ENCODE measurements at places on chromosomes 4 and X.

DNA sequence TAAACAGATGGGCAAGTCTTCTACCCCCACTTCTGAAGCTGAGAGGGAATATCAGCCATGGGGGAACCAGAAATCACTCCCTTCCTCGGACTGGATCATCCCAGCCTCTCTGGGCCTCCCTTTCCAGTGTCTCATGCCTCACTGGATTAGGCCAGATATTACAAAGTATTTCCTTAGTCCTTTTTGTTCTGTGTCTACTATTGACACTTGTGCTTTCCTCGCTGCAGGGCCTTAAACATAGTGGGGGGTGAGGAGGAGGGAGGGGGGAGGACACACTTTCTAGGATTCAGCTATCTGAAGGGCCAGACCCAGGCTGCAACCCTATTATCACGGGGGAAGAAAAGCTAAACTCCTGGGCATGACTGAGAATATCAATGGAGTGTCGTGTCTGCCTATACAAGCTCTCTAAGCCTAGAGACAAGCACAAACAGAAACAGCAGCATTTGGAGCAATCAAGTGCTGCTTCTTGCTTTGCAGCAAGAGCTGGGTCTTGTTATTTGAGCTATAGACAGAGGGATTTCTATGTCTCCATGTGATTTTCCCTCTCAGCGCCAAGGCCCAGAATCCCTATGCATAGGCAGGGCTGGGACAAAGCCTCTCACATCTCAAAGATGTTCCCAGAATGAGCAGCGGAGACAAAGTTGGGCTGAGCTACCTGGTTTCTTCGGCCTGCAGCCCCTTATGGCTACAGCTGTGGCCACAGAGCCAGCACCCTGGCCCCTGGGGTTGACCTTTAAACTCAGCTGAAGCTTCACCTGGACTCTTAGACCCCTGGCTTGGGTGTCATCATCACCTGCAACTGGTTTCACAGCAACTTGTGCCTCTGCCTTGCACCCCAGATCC is 20.2 kb downstream of the PJA1 start:
- no peaks in the 10 kb centered on the region for H3K4me1 ChIP-seq
- H3K36me3 ChIP-seq, result no peaks in the 10 kb centered on the region
- H3K27ac ChIP-seq, result no peak overlapping the region
- no peak for DNase-seq
- no peak overlapping the region for H3K4me3 ChIP-seq
- H3K27me3 ChIP-seq, result no peaks in the 10 kb centered on the region

- no peak overlapping the region for H3K27ac ChIP-seq
- no peaks in the 10 kb centered on the region for H3K27me3 ChIP-seq
- H3K4me1 ChIP-seq, result no peaks in the 10 kb centered on the region
- H3K36me3 ChIP-seq, result no peaks in the 10 kb centered on the region
- no peak overlapping the region for H3K4me3 ChIP-seq
- no peak for DNase-seq
Measured at GRCh38 chr4:117357437-117357836, 272.1 kb upstream of the TRAM1L1 start.

- DNase-seq, result no peak
- no peaks in the 10 kb centered on the region for H3K4me1 ChIP-seq
- H3K36me3 ChIP-seq, result no peaks in the 10 kb centered on the region
Measured at GRCh38 chr4:20028645-20029044, 223.1 kb upstream of the SLIT2 start.

- H3K36me3 ChIP-seq, result peaks cover 40% of the 10 kb centered on the region
- H3K4me1 ChIP-seq, result peaks cover 27% of the 10 kb centered on the region
- no peak for DNase-seq
- H3K27me3 ChIP-seq, result no peaks in the 10 kb centered on the region
- H3K27ac ChIP-seq, result peak overlapping the region; percentile 99
Measured at GRCh38 chrX:71367396-71367795, 1.2 kb downstream of the TAF1 start.

DNA sequence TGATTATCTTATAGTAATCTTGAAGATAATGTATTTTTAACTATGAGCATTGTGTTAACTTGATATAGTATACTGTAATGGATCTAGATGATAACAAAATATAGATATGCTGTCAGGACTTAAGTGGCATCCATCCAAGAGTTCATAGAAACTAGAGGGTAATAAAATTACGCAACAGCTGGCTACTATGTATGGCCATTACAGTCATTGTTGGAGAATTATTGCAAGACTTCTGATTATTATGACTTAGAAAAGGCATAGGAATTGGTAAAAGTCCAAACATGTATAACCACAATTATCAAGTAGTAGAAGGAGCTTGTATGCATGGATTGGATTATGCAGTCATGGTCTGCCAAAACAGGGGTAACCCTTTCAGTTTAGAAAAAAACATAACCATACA is 9.5 kb downstream of the OGT start:
- peaks cover 64% of the 10 kb centered on the region for H3K36me3 ChIP-seq
- no peaks in the 10 kb centered on the region for H3K27me3 ChIP-seq
- no peak for DNase-seq
- H3K4me1 ChIP-seq, result peaks cover 58% of the 10 kb centered on the region
- peak overlapping the region; percentile 76 for H3K27ac ChIP-seq

DNA sequence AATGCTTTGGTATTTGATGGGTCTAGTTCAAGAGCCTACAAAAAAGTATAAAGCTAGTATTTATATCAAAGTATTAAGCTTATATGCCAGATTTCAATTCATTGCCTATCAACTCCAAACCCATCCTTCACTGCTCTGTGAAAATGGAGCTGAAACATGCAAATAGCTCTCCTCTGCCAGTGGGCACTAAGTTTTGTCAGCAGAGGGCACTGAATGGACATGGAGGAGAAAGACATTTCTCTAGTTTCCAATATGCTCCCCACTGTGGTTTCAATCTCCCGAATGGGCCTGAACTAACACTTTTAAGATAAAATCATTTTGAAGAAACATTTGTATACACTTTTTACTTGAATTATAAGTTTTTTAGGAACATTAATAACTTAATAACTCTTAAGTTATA is 12.4 kb downstream of the PPID start:
- no peak for DNase-seq
- H3K27ac ChIP-seq, result no peak overlapping the region
- no peak overlapping the region for H3K4me3 ChIP-seq

DNA sequence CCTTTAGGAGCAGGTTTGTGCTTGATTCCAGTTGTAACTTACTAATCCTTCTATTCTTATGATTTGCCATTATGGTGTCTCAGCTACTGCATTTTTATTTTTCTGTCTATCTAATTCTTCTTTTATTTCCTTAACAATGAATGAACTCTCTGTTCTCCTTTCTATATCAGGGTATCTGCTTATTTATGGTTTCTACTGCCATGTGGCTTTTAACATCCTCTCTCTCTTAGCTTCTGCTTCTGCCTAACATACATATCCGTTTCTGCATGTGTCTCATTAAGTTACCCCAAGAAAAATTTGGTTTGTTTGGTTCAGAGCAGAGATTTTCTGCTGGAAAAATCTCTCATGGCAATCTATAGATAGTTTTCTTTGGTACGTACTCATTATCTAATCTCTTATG is 614.4 kb downstream of the RPA4 start:
- DNase-seq, result no peak
- H3K4me3 ChIP-seq, result no peak overlapping the region
- peak overlapping the region; percentile 68 for H3K27ac ChIP-seq
- no peaks in the 10 kb centered on the region for H3K36me3 ChIP-seq

DNA sequence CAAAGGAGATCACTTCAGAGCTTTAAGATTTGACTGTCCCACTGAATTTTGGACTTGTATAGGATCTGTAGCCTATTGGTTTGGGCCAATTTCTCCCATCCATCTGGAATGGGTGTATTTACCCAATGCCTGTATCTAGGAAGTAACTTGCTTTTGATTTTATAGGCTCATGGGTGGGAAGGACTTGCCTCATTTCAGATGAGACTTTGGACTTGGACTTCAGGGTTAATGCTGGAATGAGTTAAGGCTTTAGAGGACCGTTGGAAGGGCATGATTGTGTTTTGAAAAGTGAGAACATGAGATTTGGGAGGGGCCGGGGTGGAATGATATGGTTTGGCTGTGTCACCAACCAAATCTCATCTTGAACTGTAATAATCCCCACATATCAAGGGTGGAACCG is 73.8 kb downstream of the ZNF518B start:
- no peak overlapping the region for H3K27ac ChIP-seq
- H3K4me1 ChIP-seq, result no peaks in the 10 kb centered on the region
- H3K27me3 ChIP-seq, result peaks cover 3% of the 10 kb centered on the region
- H3K36me3 ChIP-seq, result no peaks in the 10 kb centered on the region
- no peak overlapping the region for H3K4me3 ChIP-seq

DNA sequence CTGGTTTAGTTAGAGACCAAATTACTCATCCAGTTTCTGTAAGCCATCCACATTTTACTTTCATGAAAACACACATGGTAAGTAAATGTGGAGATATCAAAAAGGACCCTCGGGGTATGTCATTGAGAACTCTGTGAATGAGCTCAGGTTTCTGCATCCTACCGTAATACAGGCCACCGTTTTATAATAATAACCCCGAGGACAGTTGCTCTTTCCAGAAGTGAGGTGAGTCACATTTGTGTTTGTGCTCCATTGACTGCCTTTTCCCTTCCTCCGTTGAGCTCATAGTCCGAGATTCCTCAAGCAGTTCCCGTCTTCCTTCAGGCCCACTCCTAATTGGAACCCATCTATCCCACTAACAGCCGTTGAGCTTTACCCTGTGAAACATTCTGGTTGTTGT is 95.3 kb downstream of the GRID2 start:
- no peak overlapping the region for H3K4me3 ChIP-seq
- H3K4me1 ChIP-seq, result no peaks in the 10 kb centered on the region
- no peak for DNase-seq

- no peaks in the 10 kb centered on the region for H3K36me3 ChIP-seq
- H3K4me3 ChIP-seq, result no peak overlapping the region
- H3K27me3 ChIP-seq, result no peaks in the 10 kb centered on the region
- H3K4me1 ChIP-seq, result no peaks in the 10 kb centered on the region
- no peak overlapping the region for H3K27ac ChIP-seq
Measured at GRCh38 chrX:48025561-48025960, 18.8 kb downstream of the SPACA5 start.

- no peak overlapping the region for H3K27ac ChIP-seq
- no peak for DNase-seq
- H3K4me1 ChIP-seq, result no peaks in the 10 kb centered on the region
- no peak overlapping the region for H3K4me3 ChIP-seq
- no peaks in the 10 kb centered on the region for H3K27me3 ChIP-seq
- no peaks in the 10 kb centered on the region for H3K36me3 ChIP-seq
Measured at GRCh38 chr4:186604124-186604807, 48.9 kb upstream of the MTNR1A start.

DNA sequence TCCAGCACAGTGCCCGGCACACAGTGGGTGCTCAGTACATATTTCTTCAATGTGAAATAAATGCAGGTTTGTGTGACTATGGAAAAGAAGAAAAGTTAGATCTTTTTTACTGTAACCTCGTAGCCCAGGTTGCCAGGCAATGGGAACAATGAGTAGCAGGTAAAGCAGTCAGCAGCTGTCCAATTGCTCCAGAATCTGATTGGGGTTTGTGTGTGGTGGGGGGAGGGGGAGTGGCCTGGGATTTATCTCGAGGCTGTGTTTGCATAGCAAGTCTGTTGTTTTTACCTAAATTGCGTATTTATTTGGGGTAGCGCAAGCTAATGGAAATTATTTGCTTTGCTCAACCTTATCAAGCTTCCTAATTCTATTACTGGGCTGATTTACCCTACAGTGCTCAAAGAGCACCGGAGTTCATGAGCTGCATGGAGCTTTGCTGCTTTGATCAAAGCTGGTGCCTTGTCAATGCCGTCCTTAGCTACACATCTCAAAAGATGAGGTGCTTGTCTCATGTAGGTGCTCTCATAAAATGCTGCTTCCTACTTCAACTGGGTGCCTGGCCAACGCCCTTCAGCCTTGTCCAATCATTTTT is 145.0 kb upstream of the DGKK start:
- H3K4me3 ChIP-seq, result no peak overlapping the region
- H3K27me3 ChIP-seq, result no peaks in the 10 kb centered on the region
- DNase-seq, result no peak
- no peak overlapping the region for H3K27ac ChIP-seq
- no peaks in the 10 kb centered on the region for H3K4me1 ChIP-seq

DNA sequence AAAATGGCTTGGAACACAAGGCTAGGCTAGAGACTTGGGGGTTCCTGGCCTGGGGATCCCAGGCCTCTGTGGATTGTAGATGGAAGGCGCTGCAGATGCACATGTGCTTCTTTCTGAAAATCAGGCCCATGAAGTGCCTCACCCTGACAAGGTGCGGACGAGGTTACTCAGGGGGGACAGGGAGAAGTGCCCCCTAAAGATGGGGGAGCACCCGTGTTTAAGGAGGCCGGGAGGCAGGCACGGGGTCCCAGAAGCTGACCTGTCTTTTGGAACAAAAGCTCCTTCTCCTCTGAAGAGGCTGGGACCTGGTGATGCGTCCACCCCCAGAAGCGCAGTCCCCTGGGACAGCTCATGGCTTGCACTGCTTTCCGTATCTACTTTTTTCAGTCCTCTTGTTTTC is 2.4 kb downstream of the PDZD4 start:
- DNase-seq, result no peak
- peaks cover 7% of the 10 kb centered on the region for H3K4me1 ChIP-seq
- no peak overlapping the region for H3K4me3 ChIP-seq
- H3K36me3 ChIP-seq, result no peaks in the 10 kb centered on the region

Data from activated B cell treated with CpG ODN at 0.5 μM for 24 hours (primary cell).